ENCODE measurements at places on chromosomes 16 and 17. TPM values are rescaled to one million over a fixed set of nuclear protein-coding genes. Genes with fewer than 3 reads are reported as not detected.
A peak's percentile ranks its signal among the peaks of the same experiment; 100 is the strongest.

The C17orf67 gene
- total RNA-seq = 0.51 TPM

The TEKT3 gene
- total RNA-seq = not detected

The ERCC4 gene
- total RNA-seq = 6.2 TPM

The CTRB1 gene
- total RNA-seq = not detected

The CCDC47 gene
- total RNA-seq = 52.8 TPM

The WFDC1 gene
- not detected for total RNA-seq

The OR1F1 gene
- total RNA-seq = not detected

The SLC6A2 gene
- total RNA-seq = not detected

The TBX6 gene
- not detected for total RNA-seq

The C17orf50 gene
- not detected for total RNA-seq

The TMC8 gene
- total RNA-seq = not detected

The HEATR9 gene
- total RNA-seq = not detected

The ZFP3 gene
- not detected for total RNA-seq

The CDK3 gene
- 0.68 TPM for total RNA-seq

DNA sequence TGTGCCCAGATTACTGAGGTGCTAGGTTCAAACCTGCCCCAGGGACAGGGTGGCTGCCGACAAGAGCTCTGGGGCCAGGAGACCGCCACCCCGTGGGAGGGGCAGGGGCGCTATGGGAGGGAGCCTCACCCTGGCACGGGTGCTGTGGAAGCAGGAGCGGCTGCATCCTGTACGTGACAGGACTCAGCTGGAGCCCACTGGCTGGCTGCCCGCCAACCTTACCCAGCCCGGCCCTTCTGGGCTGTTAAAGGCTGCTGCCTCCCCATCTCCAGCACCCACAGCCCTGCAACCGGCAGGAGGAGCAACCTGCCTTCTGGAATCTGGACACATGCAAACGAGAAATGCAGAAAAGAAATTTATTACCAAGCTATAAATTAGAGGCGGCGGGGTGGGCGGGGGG lies 11.2 kb downstream of the PAM16 start:
- no peak for DNase-seq

GRCh38 chr16:25013751-25014499 lies 1.2 kb downstream of the ARHGAP17 start:
- no peak for DNase-seq

DNA sequence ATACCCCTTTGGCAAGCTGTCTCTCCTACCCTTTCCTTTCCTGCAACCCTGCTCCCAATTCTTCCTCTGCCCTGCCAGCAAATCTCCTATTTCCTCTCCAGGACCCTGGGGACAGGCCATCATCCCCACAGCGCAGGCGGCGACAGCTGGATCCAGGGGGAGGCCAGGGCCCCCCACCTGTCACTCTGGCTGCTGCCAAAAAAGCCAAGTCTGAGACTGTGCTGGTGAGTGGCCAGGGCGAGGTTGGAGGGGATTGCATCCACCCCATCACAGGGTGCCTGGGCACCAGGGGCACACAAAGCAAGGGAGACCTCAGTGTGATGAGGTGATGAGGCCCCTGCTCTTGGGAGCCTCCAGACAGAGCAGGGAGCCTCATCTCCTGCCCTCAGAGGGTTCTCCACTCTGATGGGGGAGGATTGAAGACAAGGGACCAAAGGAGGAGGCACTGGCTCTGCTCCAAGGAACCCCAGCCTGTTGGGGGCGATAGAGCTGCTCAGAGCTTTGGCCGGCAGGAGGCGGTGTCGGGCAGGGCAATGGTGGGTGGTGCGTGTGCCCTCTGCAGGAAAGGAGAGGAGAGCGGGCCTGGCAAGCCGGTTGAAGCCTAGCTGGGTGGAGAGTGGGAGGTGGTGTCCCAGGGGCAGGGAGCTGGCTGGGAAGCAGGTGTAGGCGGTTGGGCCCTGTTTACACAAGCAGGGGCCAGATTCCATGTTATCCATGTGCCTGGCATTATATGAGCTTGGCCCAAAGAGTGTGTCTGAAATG lies 15.6 kb upstream of the PDK2 start:
- no peak for DNase-seq

GRCh38 chr17:9670596-9670995 lies 25.3 kb downstream of the USP43 start:
- no peak for DNase-seq

- DNase-seq = no peak
Observed at GRCh38 chr17:63987221-63988126, 10.7 kb upstream of the PRR29 start.

DNA sequence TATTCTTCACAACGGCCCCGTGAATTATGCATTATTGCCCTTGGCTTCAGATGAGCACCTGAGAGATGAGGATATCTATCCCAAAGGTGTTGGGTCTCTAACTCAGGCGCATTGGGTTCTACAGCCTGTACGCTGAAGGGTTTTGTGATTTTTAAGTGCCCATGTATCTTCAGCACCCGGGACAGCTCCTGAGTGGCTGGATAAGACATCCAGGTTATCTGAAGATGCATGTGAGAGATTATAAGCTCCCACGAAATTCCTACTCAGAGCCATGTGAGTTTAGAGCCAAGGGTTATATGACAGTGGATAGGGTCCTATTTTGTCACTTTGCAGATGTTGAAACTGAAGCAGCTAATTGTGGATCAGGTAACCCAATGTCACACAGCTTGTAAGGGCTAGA lies 612.3 kb upstream of the EEF2KMT start:
- DNase-seq = no peak

GRCh38 chr16:71552698-71553503 lies 24.0 kb downstream of the TAT start:
- DNase-seq = no peak

DNA sequence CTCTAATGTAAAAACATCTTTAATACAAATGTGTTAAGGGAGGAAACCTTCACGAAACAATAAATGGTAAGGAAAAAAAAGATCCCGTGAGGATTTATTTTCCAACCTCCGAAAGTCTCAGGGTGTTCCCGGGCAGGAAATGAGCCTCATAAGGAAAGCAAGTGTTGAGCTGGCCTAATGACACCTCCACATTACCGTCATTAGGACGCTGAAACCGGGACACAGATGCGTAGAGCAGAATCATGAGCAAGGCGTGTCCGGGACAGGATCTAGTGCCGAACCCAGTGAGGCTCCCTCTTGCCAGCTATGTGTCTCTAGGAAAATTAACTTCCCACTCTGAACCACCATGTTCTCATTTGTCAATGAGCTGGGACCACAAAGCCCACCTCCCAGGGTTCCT lies 22.7 kb upstream of the CYTH1 start:
- DNase-seq = no peak

GRCh38 chr16:80875616-80876015 lies 71.2 kb upstream of the CDYL2 start:
- no peak for DNase-seq

DNA sequence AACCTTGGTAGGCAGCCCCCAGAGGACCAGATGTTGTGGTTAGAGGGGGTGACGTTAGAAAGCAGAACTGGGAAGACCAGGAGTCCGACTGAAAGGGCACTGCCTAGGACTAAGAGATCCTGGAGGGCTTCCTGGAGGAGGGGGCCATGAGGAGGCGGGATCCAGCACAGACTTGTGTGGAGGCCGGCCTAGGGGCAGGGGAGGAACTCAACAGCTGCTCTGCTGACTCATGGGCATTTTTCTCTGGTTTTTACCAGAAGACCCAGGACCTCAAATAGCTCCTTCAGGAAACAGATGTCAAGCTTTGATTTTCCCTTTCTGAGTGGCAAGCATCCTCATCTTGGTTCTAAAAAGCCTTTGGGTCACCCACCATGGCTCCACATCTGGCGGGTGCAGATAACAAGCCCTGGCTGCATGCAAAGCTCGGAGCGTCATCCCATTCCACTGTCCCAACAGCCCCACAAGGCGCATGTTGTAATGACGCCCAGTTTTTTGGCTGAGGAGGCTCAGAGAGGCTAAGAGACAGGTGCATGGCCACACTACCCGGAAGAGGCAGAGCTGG lies 29.0 kb downstream of the IL21R start:
- DNase-seq = no peak

DNA sequence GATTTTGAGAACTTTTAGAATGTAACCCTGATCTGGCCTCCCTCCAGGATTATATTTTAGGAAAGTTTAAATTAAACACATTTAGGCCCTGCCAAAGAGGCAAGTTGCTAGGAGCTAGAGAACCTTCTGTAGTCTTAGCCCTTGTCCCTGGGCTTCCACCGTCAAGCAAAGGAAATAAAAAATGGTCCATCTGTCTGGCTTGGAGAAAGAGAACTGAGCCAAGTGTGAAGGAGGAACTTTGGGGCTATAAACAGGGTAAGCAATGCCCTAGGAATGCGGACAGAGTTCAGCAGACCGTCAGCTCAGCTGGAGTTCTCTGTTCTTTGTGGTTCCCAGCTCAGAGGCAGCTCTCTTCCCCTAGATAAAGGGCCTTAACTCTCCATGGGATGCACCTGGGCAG lies 29.6 kb downstream of the RCVRN start:
- DNase-seq = no peak

DNA sequence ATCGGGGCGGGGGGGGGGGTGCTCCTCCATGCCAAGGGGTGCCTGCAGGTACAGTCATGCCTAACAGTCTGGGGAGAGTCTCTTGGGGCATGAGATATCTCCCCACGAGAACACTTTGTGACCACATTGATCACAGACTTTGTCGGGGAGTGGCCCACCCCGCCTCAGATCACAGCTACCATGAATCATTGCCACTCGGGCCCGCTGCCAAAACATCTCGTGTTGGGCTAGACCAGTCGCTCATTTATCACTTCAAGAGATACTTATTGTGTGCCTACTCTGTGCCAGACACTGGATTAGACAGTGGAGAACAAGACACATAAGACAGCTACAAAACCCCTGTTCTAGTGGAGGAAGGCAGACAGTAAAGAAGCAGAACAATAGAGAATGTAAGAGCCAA lies 72.6 kb downstream of the CLEC16A start:
- no peak for DNase-seq

DNA sequence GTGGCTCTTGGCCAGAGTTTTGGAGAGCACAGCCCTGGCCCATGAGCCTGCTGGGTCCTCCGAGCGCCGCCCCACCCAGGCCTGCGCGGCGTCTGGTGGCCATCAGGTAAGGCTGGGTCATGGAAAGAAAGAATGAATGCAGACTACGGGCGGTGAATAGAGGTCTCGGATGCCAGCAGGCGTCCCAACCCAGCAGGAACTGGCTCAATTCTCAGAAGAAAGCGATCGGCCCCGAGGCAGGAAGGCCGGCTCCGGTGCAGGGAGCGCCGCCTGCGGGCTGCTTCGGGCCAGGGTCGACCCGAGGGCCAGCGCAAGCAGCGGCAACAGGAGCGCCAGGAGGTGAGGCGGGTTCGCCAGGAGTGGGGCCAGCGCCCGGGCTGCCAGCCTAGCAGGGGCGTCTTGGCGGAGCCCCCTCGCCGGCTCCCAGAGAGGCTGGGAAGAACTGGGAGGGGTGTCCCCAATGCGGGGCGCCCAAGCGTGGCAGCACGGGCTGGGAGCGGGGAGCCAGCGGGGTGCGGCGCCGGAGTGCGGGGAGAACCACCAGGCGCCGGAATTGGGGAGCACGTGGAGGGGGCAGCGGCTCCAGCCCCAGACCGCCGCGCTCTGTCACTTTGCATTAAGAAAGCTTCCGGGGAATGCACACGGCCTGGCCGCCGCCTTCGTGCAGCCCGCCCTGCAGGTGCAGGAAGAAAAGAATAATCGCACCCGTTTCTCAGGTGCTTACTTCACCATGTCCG lies 7.1 kb upstream of the TMC5 start:
- DNase-seq = no peak

DNA sequence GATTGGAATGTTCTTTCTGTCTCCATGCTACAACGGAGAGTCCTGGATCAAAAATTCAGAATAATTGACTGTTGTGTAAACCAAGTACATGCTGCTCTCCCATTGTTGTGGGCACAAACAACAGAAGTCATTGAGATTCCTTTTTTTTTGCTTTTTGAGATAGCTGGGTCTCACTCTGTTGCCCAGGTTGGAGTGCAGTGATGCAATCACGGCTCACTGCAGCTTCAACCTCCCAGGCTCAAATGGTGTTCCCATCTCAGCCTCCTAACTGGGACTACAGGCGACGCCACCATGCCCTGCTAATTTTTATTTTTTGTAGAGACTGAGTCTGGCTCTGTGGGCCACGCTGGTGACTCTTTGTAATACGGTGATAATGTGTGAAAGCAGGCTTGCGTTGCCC lies 24.5 kb downstream of the NDE1 start:
- DNase-seq = no peak

- DNase-seq = no peak
Observed at GRCh38 chr17:8757189-8757588, 1.2 kb downstream of the SPDYE4 start.

DNA sequence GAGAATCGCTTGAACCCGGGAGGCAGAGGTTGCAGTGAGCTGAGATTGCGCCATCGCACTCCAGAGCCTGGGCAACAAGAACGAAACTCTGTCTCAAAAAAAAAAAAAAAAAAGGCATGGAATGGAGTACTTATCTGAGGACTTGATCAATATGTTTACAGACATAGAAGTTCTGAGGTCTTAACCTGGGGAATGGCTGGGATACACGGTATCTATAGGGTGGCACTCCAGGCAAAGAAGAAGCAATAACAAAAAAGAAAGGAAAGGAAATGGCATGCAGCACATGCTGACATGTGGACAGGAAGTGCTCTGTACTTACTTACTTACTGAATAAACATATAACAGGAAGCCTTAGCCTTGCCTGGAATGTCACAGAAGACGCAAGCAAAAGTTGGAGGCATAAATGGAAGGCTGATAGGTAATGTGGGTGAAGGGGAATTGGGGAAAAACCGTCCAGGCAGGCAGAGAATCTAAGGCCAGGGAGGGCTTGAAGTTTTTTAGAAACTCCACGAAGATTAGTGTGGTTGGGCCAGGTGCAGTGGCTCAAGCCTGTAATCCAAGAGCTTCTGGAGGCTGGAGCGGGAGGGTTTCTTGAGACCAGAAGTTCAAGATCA lies 10.1 kb upstream of the SPOP start:
- DNase-seq = no peak

GRCh38 chr17:70181866-70182265 lies 12.5 kb downstream of the KCNJ2 start:
- DNase-seq = peak; percentile 17

- peak; percentile 13 for DNase-seq
Observed at GRCh38 chr16:51440131-51440889, 289.2 kb upstream of the SALL1 start.

GRCh38 chr17:68248199-68248825 lies 469 bp downstream of the AMZ2 start:
- peak; percentile 64 for DNase-seq

DNA sequence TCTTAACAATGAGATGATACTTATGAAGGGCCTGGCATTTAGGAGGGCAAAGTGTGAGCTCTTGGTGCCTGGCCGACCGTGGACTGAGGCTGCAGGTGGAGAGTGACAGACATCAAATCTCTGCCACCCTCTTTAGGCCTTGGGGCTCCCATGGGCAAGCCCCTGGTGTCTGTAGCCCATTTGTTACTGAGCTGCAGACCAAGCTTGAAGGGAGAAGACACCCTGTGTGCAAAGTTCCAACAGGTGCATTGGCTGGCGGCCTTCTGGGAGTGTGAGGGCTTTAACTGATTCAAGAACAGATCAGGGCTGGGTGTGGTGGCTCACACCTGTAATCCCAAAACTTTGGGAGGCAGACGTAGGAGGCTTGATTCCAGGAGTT lies 789 bp upstream of the CTRL start:
- no peak for DNase-seq

DNA sequence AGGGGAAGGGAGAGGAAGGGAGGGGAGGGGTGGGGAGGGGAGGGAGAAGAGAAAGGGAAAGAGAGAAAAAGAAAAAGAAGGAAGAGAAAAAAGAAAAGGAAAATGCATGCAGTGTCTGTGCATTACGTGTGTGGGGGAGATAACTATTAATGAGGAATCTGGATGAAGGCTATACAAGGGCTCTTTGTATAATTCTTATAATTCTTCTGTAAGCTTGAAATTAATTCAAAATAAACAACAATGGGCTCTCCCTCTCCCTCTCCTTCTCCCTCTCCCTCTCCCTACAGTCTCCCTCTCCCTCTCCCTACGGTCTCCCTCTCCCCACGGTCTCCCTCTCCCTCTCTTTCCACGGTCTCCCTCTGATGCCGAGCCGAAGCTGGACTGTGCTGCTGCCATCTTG lies 143.4 kb downstream of the VPS53 start:
- DNase-seq = no peak

All from G401 (cell line).